NCI-H1417 (cell line): ENCODE measurements at places on chromosomes 13 and 19.

DNA sequence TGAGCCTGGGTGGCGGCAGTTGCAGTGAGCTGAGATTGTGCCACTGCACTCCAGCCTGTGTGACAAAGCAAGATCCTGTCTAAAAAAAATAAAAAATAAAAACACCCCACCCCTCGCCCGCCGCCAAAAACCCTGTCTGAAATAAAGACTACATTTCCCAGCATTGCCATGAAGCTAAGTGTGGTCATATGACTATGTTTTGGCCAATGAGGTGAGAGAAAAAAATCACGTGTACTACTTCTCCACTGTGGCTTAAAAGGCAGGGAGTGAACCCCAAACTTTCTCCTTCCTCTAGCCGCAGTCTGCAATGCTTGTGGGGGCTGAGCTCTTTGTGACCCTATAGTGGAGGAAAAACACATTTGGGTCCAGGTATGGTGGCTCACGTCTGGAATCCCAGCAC lies 54.9 kb downstream of the COLGALT1 start:
- DNase-seq, result no peak

DNA sequence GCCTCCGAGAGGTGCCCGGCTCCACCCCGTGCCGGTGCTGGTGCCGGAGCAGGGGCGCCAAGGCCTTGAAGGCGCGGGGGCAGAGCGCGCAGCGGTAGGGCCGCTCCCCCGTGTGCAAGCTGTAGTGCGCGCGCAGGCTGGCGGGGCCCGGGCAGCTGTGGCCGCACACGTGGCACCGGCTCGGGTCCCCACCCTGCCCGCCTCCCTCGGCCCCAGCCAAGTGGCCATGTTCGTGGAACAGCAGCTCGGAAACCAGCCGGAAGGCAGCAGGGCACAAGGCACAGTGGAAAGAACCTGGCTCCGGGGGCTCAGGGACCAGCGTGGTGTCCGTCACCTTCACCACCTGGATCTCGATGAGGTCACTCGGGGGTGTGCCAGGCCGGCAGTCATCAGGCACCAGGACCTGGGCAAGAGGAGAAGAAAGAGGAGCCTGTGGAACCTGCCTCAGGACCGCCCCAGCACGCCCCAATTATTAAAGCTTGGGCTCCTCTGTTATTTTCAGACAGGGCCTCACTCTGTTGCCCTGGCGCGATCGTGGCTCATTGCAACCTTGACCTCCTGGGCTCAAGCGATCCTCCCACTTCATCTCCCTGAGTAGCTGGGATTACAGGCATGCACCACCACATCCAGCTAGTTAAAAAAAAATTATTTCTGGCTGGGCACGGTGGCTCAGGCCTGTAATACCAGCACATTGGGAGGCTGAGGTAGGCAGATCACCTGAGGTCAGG lies 2.0 kb downstream of the ZNF784 start:
- no peak for DNase-seq

DNA sequence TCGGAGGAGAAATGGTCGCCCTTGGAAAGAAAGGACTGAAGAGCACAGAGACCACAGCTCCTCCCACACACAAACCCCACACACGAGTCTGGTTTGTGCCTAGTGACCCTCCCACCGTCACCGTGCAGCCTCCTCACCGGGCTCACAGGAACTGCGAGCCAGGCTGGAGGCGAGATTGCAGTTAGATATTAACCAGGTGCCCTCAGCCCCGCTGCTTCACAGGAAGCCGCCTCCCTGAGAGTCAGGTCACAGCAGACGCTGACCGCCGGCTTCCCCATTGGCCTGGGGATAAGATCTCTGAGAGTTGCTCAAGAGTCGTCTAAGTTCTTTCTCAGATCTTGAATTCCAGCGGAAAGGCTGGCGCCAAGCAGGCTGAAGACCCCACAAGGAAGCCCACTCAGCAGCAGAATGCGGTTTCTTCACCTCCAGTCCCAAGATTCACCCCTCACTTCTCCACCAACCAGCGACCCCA lies 870 bp downstream of the ZNF44 start:
- DNase-seq, result peak; percentile 2

GRCh38 chr13:47188802-47189201 lies 291.9 kb upstream of the HTR2A start:
- DNase-seq, result no peak

GRCh38 chr19:29411113-29411581 lies 114.6 kb upstream of the VSTM2B start:
- no peak for DNase-seq

GRCh38 chr19:48258350-48258749 lies 2.6 kb upstream of the CARD8 start:
- DNase-seq, result no peak

GRCh38 chr13:112106478-112107141 lies 39.7 kb downstream of the SOX1 start:
- DNase-seq, result no peak

GRCh38 chr19:48798937-48799336 lies 11.9 kb downstream of the BCAT2 start:
- DNase-seq, result peak; percentile 76

GRCh38 chr13:60347690-60348089 lies 49.3 kb upstream of the TDRD3 start:
- DNase-seq, result no peak

- DNase-seq, result no peak
Observed at GRCh38 chr13:44230736-44231135, 142.9 kb upstream of the SERP2 start.

DNA sequence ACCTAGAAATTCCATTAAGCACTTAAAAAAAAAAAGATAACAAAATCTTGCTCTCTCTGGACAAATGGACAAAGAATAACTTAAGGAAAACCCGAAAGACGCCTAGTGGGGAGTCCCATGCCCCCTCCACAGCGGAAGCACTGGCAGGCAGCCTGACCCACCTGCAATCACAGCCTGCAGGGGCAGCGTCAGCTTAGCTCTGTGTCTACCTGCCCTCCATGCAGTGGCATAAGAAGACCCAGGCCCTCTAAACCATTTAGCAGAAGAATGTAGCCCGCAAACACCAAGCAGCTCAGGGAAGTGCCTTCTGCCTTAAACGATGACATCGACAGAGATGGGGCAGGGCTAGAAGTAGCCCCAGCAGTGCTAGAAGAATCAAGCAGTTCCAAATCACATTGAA lies 36.0 kb downstream of the KCTD15 start:
- DNase-seq, result no peak

DNA sequence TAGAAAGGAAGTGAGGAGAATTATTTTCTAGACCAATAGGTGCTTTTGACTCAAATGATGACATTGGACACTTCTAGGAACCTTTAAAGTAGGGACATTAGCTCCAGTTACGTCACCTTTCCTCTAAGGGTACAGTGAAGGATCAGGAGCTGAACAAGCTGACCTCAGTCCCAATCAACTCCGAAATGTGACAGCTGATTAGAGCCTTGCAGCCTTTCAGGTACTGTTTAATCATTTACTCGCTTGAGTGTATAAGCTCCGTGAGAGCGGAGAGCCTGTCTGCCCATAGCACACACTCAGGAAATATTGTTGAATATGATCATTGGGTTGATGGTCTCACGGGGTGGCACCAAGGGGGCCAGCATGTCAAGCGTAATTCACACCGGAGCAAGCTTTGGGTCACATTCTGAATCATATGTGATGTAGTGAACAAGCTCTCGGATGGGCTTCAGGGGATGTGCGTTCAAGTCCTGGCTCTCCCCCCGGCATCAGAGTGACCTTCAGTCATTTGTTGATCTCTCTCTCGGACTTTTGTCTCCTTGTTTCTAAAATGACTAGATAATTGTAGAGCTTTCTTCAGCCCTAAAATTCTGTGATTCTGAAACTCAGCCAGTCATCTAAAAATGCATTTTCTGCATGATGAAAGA lies 141.9 kb downstream of the ZIC5 start:
- no peak for DNase-seq

DNA sequence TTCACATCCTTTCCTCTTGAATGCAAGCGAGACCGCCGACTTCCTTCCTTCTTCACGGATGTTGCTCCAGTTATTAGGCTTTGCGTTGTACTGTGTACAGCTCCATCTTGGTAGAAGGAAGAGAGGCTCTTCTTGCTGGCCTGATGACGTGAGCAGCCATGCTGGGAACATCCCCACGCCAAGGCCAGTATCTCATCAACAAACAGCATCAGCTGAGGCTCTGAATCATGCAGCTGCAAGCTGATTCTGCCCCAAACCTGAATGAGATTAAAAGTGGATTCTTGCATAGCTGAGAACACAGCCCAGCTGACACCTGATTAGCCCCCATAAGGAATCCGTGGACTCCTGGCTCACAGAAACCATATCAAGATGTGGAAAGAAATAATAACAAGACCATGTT lies 809.6 kb downstream of the EFNB2 start:
- DNase-seq, result no peak

DNA sequence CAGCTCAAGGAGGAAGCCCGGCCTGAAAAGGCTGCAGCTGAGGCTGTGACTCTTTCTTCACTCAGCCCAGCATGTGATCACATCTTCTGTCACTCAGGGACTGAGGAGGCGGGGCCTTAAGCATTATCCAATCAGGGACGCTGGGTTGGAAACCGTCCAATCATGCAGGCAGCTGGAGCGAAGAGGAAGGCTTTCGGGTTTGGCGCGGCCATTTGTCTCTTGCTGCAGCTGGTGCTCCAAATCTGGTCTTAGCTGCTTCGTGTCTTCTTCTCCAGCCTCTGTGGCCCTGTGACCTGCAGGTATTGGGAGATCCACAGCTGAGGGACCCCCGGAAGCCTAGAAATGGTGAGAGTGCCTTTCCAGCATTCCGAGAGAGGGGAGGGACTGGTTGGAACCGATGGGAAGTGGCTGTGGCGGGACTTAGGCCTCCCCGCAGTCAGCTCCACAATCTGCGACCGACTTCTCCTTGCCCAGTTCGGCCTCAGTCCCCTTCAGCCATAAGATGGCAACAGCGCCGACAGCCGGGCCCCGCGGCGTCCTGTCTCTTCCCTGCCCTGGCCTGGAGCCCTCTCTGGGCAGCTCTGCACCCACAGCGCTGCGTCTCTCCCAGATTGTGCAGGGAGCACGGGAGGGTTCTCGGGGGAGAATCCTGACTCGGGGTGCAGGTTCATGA lies at the start of gene ZNF90:
ZNF90 (plus strand) TSS at position 210 of the 673 bp plus-strand sequence; CDS start at position 343, 133 bp downstream.
- DNase-seq, result peak; percentile 90

GRCh38 chr19:33819880-33820781 lies 23.5 kb downstream of the KCTD15 start:
- peak; percentile 4 for DNase-seq

DNA sequence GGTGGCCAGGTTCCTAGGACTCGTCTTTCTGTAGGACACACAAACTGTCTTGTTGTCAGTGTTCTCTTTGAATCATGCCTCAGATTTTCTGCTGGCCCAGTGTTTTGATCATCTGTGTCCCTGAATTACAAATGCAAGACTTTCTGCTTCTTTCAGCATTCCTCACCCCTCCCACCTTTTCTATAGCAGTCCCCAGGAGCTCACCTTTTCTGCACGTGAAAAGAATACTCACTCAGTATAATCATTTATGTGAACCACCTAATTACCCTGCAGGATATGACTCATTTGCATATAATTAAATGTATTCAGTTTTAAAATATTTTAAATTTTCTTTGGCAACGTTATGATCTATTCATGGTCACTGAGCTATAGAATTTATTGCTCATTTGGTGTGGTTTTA lies 389.2 kb downstream of the ITGBL1 start:
- DNase-seq, result no peak

- DNase-seq, result no peak
Observed at GRCh38 chr13:110600261-110600819, 15.0 kb upstream of the NAXD start.

- no peak for DNase-seq
Observed at GRCh38 chr19:44689290-44690130, 9.4 kb upstream of the CEACAM16 start.

GRCh38 chr19:34181111-34181864 lies 9.0 kb downstream of the LSM14A start:
- no peak for DNase-seq

- no peak for DNase-seq
Observed at GRCh38 chr13:50677258-50677657, 166.2 kb downstream of the DLEU7 start.

GRCh38 chr13:19117913-19118739 lies 63.5 kb downstream of the TUBA3C start:
- no peak for DNase-seq

GRCh38 chr19:10467104-10467706 lies 36.0 kb downstream of the KEAP1 start:
- DNase-seq, result no peak

GRCh38 chr19:18416778-18417249 lies 2.4 kb upstream of the SSBP4 start:
- DNase-seq, result peak; percentile 89

DNA sequence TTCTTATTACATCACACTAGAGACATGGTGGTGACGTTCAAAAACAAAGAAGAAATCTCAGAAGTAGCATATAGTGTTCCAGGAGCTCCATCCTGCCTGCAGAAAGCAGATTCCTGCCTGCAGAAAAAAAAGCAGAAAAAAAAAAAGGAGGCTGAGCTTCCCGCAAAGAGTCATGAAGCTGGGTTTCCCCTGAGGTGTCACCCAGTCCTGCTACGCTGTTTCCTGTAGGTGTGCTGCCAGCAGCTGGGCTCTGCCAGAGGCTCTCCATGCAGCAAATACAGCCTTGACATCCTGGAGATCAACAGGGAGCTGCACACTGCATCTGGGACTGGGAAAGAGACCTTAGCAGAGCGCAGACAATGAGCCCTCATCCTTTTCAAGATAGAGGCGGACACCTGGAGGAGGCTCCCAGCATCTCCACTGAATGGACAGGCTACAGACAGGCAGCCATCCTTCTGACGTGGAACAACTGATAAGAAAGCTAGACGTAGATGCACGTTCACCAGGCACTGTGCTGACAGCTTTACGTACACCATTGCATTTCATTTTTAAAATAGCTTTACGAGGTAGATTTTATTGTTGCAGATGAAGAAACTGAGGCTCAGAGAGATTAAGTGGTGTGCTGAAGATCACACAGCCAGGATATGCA lies 350.9 kb downstream of the FOXO1 start:
- DNase-seq, result no peak
